ENCODE measurements at places on chromosomes 5 and 9.

- DNase-seq, result no peak
Observed at GRCh38 chr5:178630951-178631350, 4.1 kb upstream of the CLK4 start.

DNA sequence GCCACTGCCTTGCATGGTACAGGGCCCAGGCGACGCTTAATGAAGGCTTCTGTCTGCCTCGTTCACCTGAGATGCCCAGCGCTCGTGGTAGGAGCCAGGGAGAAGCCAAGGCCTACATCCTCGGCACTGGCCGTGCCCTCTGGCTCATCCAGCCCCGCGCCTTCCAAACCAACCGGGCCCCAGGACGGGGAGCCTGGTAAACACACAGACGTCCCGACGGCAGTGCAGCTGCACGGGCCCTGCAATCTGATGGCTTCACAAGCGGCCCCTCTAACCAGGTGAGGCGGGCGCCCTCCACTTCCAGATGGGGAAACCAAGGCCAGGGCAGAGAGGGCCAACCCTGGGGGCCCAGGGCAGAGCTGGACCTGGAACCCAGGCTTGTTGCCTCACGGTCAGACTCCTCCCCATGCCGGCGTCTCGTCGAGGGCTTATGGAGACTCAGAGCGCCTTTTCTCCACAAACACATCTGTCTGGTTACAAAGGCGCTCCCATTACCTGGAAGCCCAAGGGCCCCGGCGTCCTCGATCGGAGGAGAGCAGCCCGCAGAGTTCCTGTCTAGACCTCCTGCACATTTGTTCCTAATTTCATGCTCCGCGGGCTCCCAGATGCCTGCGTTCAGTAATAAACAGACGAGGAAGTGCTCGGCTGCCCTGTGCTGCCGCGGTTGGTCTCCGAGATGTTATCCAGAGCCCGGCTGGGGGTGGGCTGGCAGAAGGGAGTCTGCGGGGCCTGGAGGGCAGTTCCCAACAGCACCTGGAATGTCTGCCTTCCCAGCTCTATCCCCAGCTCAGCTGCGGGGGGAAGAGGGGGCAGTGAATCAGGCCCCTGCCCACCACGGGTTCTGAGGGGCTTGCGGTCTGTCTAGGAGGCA lies 23.5 kb downstream of the FAM163B start:
- no peak for DNase-seq

DNA sequence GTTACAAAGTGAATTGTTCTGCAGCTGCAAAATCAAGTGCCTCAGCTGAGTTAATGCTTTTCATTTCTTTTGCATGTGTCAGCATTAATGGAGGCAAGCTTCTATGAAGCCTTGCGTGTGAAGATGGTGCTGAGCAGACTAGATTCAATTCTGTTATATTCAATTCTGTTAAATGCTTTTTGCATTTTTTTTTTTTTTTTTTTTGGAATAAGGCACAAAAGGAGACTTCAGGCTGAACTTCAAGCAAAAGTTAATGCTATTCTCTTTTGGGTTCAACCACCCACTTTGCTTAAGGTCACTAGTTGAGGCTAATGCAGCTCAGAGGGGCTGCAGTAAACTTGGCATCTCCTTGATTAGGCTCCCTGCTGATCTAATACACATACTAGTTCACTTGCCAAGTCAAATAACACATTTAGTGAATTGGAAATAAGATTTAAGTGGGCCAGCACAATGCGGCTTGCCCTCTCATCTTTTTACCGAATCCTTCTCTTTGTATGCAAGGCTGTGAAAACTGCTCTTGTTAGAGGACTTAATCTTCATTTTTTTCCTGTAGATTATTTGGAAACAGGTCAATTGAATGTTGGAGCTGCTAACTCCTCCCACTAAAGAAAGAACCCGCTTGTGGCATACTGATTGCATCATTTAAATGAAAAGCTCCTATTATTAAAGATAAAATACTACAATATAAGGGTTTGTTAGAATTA lies 1020.2 kb downstream of the NR2F1-AS1 start:
- DNase-seq, result no peak

DNA sequence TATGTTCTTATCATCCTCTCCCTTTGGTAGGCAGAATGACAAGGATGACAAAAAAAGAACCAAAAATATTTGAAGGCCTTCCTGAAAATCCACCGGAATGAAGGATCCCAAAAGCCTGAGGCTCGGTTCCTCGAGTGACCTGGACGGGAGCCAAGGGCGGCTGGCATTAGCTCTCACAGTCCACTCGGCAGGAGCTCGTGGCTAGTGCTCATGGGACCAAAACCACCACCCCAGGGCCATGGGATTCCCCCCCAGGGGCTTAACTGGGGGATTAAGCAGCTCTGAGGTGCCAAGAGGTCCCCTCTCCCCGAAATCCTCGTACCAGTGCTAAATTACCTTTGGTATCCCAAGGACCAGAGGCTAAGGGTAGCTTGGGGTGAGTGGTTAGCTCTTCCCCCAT lies 586 bp upstream of the PDZD2 start:
- DNase-seq, result no peak

DNA sequence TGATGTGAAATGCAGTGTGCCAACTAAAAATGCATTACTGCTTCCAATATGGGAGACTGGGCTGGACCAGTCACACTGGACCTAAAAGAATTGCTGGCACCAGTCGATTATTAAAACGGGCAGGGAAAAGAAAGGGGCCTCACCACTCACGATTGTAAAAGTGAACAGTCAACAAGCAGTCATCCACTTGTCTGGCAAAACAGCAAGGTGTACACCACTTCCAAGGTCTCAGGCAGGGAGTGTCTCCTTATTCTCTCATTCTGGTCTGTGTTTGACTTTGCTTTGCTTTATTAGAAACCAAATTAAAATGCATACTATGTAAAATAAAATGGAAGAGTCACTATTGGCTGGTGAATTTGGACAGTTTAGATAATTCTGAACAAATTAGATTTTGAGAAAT lies 57.8 kb upstream of the TRPM3 start:
- DNase-seq, result no peak

DNA sequence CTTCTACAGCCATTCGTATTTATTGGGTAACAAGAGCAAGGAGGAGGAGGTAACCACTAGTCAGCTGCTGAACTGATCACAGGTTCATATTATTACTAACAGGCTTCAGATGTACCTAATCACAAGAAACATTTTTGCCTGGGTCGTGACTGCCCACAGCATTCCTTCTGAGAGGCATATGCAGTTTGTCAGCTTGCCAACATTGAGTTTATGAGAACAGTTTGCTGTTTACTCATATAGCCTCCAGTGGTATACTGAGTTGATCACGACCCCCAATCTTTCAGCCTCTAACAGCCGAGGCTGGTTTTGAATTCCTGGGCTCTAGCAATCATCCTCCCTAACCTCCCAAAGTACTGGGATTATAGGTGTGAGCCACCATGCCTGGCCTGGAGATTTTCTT lies 693.6 kb downstream of the TLE1 start:
- no peak for DNase-seq

DNA sequence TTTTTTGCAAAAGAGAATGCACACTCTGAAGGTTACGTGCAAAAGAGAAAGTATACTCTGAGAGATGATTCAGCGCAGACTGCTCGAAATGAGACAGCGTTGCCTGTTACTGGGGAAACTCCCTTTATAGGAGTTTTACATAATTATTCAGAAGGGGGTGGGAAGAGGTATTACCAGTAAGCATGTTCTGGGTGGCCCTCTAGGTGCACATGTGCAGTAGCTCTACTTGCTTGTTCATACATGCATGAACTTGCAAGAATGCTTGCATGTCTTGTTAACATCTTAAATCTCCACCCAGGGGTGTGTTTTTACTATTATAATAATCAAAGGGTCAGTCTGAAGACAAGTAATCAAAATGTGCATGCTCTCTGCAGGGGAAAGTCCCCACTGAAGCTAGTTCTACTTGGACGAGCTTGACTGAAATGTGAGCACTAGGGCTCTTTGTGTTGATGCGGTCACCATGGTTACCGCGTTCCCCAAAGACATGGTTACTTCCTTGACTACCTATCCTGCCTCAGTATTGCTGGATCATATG lies 75.5 kb downstream of the SGCD start:
- peak; percentile 53 for DNase-seq

GRCh38 chr9:28439688-28440087 lies 866.4 kb upstream of the C9orf72 start:
- DNase-seq, result no peak

GRCh38 chr9:129176701-129177442 lies 1.2 kb downstream of the IER5L start:
- no peak for DNase-seq

DNA sequence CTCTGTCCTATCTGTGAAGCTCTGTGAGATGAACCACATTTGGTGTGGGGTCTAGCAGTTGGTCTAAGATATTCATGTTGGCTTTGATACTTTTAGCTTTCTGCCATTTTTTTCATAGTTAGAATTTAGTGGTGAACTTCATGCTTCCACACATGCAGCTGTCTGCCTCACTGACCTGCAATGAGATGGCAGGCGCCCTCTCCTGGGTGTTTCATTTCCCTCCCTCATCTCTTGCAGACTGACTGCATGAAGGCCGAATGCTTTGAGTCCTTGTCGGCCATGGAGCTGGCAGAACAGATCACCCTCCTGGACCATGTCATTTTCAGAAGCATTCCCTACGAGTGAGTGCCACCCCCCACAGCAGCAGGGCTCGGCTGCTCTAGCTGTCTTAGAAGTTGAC lies 26.1 kb upstream of the CKMT2 start:
- no peak for DNase-seq

GRCh38 chr5:18216016-18216415 lies 581.8 kb downstream of the TAF11L14 start:
- DNase-seq, result no peak

- DNase-seq, result no peak
Observed at GRCh38 chr5:56610093-56610698, 205.2 kb upstream of the MAP3K1 start.

DNA sequence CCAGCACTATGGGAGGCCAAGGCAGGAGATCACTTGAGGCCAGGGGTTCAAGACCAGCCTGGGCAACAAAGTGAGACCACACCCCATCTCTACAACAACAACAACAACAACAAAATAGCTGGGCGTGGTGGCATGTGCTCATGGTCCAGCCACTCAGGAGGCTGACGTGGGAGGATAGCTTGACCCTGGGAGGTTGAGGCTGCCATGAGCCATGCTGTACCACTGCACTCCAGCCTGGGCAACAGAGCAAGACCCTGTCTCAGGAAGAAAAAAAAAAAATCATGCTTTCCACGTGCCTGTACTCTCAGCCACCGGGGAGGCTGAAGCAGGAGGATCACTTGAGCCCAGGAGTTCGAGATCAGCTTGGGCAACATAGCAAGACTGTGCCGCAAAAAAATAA lies 29.5 kb downstream of the TSC1 start:
- DNase-seq, result no peak

DNA sequence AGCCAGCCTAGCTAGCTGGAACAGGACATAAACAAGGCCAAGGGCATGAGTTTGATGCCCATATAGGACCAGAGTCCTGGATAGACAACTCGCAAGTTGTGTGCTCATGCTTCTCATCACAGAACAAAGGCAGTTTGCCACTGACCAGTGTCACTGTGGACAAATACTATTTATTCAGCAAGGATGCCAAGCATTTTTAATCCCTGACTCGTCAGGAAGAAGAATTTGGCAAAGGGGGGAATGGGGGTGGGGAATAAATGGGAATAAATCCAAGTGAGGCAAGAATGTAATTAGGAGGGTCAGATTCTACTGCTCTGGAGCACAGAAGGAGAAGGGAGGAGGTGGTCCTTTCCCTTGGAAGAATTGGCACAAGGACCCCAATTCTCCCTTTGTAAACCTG lies 46.8 kb upstream of the ANKRD55 start:
- DNase-seq, result no peak

- no peak for DNase-seq
Observed at GRCh38 chr9:33884856-33885701, 68.1 kb downstream of the UBE2R2 start.

GRCh38 chr9:123687246-123687751 lies 242.6 kb downstream of the DENND1A start:
- DNase-seq, result no peak

- DNase-seq, result no peak
Observed at GRCh38 chr5:82106207-82106606, 134.4 kb downstream of the ATG10 start.

GRCh38 chr9:95116002-95116807 lies 201.3 kb downstream of the FANCC start:
- DNase-seq, result no peak

- DNase-seq, result no peak
Observed at GRCh38 chr9:92780206-92780605, 15.6 kb upstream of the BICD2 start.

DNA sequence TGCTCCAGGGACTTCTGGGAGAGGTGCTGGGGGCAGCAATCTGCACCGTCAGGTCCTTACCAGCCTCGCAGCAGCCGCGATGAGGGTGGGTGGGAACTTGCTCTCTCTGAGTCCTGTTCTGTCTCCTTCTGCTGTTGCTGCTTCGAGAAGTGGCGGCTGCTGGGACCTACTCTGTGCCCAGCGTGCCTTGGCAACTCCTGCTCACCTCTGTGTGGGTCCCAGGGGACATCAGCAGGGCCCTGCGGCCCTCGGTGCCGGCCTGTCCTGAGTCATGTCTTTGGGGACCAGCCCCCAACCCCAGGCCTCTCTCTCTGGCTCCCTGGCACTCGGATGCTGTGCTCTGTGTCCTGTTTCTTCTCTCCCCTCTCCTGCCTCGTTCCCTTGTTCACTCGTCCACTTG lies 49.5 kb downstream of the KCNT1 start:
- no peak for DNase-seq

GRCh38 chr9:128634651-128635262 lies 21.9 kb downstream of the DYNC2I2 start:
- DNase-seq, result no peak

DNA sequence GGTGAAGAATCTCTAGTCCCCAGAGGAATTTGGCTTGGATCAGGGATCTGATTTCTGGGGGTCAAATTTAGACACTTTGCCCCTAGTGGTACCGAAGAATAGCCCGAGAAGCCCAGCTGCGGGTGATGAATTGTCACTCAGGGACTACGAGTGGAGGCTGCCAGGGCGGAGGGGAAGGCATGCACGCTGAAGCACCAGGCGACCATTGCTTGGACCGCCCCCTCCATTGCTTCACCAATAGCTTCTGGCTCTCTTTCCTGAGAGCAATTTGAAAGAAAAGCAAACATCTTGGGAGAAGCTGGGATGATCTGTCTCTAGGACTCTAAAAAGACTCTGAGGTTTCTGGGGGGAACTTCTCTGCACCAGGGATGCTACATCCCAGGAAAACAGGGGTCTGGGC lies 137.6 kb downstream of the CRB2 start:
- DNase-seq, result no peak

- DNase-seq, result no peak
Observed at GRCh38 chr5:5270958-5271785, 131.0 kb downstream of the ADAMTS16 start.
